ENCODE measurements at places on chromosomes 6 and 20.
A peak's percentile ranks its signal among the peaks of the same experiment; 100 is the strongest.

DNA sequence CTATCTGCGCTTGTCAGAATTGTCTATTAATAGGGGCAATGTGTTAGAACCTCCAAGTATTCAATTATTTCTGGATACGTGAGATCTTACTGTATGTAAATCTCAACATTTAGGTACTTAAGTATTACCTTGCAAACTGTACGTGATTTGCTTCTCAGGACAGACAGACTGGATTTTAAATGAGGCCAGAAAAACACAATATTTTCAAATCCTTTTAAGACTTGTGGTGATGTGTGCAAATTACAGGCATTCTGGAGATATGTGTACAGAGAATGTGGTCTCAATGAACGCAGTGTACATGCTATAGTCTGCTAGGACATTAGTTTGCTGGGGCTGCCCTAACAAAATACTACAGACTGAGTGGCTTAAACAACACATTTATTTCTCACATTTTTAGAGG, 16.9 kb downstream of the CCR6 start:
- no peak for DNase-seq

DNA sequence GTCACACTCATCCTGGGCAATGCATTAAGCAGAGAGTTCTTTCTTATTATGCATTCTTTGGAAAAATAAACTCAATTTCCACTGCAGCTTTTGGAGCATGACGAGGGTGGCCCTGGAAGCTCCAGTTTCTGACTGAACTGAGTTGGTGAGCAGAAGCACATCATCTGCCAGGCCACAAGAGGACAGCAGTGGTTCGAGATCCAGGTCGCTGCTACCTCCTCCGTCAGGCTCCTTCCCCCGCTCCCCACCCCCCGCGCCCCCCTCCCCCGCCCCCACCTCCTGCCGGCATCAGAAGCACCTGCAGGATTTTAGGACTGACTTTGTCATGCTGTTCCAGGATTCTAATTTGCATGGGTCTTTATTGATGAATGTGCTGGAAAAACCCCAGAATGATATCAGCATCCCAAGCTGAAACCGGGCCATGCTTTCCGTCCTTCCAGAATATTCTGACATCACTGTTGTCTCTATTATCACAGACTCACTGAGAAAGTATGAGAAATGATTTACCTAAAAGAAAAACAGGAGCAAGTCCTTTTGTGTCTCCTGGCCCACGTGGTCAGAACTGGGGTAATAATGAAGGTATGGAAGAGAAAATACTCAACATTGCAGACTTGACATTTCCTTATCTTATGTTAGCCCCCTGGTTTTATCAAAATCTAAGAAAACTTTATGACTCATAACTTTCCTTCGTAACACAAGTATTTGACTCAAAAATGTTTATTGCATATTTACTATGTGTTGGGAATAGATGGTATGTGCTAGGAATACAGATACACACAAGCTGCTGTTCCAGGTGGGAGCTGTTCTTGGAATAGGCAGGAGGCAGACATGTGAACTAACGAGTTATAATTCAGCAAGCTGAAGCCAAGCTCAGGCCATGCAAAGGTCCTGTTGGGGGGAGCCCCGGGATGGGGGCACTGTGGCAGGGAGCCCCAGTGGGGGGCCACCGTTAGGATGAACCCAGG, 220.2 kb upstream of the EXOC2 start:
- no peak for DNase-seq

GRCh38 chr6:63346217-63346835, 26.5 kb upstream of the LGSN start:
- DNase-seq = no peak

GRCh38 chr20:62305149-62305764, 2.5 kb downstream of the ADRM1 start:
- no peak for DNase-seq

DNA sequence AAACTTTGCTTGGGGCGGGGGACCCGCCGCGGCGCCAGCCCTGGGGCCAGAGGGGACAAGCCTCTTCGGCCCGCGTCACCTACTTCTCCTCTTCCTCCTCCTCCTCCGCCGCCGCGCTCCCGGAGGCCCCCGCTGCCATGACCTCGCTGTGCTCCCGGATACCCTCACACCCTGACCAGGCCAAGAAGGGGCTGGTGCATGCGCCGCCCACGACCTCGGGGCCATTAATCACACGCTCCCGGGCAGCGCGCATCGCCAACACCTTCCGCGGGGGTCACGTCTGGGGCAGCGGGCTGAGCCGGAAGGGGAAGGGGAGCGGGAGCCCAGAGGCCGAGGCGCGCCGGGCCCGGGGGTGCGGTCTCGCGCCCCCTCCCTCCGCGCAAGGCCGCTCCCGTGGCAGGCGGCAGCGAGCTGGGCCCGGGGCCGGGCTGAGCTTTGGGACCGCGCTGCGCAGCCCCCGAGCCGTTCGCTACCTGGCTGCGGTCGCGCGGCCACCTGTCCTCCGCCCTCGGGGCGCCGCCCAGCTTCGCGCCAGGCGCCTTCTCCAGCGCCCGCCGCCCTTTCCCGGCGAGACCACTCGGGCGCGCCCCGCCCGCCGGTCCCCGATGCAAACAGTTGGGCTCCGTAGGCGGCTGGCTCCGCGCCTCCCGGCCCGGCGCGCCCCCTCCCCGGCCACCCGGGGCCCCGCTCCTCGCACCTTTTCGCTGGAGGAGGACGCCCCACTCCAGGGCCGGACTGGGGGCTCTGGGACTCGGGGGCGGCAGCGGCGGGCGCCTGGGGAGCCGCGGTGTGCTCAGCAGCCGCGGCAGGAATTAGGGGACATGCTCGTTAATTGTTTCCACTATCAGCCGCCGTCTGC, 575 bp upstream of the CNR1 start:
- no peak for DNase-seq

- DNase-seq = no peak
Measured at GRCh38 chr20:60062431-60063047, 104.3 kb downstream of the CDH26 start.

- DNase-seq = no peak
Measured at GRCh38 chr6:133855991-133856370, 32.9 kb upstream of the TCF21 start.

DNA sequence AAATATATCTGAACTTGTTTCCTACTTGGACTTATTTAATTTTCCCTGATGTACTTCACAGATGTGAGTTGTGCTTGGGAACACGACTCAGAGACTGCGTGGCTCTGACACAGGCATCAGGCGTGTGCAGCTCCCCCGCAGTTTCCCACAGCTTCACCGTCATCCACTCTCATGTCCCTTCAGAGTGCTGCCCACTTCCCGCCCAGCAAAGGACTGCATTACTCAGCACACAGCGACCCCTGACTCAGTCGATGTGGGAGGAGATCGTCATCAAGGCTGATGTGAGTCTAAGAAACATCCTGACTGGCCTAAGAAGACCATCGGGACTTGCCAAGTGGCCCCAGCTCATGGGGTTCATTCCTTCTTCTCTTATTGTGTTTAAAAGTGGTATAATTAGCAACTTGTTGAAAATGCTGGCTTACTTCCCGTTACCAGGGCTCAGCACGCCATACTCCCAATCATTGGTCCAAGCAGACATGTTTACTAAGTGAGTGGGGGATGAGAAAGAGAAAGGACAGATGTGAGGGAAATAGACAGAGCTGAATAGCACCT, 539.4 kb upstream of the JARID2 start:
- peak; percentile 97 for DNase-seq

GRCh38 chr6:38555606-38556005, 84.1 kb downstream of the BTBD9 start:
- no peak for DNase-seq

DNA sequence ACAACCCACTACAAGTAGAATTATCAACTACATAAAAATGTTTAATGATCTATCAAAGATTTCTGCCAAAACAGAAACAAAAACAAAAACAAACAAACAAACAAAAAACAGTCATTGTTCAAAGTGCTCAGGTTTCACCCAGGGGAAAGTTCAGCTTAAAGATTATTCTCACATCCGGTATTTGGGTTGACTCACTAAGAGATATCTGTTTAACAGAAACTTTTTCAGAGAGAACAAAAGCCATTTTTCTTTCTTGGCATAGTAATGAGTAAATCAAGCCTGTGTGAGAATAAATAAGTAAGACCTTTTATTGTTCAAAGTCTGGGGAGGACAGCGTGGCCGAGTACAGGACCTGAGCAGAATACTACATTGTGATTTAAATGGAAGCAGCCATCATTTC, 143.6 kb downstream of the RCAN2 start:
- no peak for DNase-seq

GRCh38 chr20:20063941-20064702, 11.8 kb downstream of the CFAP61 start:
- no peak for DNase-seq

- DNase-seq = no peak
Measured at GRCh38 chr20:38790200-38791053, 15.1 kb upstream of the PPP1R16B start.

- DNase-seq = no peak
Measured at GRCh38 chr6:112360498-112360897, 13.4 kb downstream of the RFPL4B start.

DNA sequence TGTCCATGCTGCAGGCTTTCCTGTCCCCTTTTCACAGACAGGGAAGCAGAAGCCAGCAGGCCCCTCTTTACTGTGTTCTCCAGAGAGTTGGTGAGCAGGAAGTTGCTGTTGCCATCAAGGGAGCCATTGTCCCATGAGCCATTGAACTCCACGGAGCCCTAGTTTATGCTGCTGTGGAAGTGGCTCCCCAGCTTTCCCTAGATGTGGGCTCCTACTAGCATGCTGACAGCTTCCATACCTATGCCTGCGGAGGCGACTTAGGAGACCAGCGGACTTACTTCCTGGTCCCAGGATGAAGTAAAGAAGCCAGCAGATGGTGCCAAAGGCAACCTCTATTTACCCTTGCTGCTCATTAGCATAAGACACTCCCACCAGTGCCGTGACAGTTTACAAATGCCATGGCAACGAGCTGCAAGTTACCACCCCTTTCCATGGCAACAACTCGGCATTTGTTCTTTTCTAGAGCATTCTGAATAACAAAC, 30.8 kb upstream of the FKBP1A start:
- no peak for DNase-seq

DNA sequence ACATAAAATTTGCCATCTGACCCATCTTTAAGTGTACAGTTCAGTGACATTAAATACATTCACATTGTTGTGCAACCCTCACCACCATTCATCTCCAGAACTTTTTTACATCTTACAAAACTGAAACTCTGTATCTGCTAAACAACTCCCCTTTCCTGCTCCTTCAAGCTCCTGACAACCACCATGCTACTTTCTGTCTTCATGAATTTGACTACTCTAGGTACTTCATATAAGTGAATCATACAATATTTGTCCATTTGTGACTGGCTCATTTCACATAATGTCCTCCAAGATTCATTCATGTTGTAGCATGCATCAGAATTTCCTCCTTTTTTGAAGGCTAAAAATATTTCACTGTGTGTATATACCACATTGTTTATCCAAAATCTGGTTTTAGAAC, 86.9 kb upstream of the SMLR1 start:
- no peak for DNase-seq

GRCh38 chr6:105522626-105523322, 119.9 kb upstream of the PREP start:
- DNase-seq = no peak

DNA sequence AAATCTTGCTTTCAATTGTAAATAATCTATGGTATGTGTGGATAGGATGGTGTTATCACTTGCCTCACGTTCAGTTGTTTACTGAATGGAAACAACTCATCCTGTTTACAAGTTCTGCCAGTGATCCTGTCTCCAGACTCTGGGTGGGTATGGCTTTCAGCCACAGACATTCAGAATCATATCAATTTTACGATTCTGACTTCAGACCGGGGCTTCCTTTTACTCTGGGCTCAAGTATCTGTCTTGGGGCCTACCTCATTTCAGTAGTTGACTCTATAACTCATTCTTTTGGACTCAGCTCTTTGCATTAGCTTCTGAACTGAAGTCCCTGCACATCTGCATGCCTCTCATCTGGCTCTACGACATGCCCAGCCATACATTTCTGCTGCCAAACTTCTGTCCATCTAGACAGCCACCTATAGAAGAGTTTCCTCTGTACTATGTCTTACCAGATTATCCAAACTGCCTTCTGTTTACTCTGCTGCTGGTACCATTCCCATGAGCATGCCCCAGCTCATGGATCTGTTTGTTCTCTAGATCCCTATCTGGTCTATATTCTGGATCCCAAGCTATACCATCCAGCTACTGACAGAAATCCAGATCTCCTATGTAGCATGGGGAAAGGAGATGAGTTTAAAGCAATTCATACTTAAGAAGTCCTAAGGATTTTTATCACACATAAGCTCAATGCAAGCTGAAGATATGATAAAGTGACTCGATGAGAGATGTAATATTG, 34.3 kb downstream of the FYN start:
- no peak for DNase-seq

DNA sequence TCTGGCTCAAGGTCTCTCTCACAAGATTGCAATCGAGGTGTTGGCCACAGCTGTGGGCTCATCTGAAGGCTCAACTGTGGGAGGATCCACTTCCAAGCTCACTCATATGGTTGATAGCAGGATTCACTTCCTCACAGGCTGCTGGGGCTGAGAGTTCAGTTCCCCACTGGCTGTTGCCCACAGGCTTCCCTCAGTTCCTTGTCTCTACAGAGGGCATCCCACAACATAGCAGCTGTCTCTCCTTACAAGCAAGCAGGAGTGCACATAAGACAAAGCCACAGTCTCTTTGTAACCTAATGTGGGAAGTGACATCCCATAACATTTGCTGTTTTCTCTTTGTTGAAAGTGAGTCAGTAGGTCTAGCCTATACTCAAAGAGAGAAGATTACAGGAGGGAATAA, 14.0 kb downstream of the SPATS1 start:
- no peak for DNase-seq
